ENCODE measurements at places on chromosomes 1 and 21. TPM values are rescaled to one million over a fixed set of nuclear protein-coding genes. Genes with fewer than 3 reads are reported as not detected.
A peak's percentile ranks its signal among the peaks of the same experiment; 100 is the strongest.

Gene LCE2C
- not detected for total RNA-seq

DNA sequence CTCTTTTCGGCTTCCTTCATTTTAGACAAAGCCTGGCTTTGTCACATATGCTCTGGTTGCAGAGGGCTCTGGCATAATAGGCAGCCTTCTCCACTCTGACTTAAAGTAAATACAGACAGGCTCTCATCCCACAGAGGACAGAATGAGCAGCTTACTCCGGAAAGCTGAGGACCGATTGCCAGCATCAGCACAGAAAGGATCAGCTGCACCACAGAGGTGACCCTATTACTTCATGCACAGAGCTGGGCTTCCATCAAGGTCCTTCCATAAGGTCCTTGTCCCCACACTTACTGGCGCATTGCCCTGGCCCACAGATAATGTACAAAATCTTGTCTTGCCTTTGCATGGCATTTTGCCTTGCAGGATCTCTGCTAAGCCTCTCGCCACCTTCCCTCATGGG, 67.6 kb downstream of the SEC16B start:
- no peak for DNase-seq

GRCh38 chr1:40595623-40596022, 64.2 kb downstream of the ZNF684 start:
- DNase-seq, result no peak

GRCh38 chr1:18090636-18091035, 17.0 kb upstream of the IGSF21 start:
- peak; percentile 84 for DNase-seq

GRCh38 chr1:224867715-224868114, 61.8 kb upstream of the DNAH14 start:
- no peak for DNase-seq

GRCh38 chr1:198763298-198763714, 124.5 kb downstream of the PTPRC start:
- no peak for DNase-seq

DNA sequence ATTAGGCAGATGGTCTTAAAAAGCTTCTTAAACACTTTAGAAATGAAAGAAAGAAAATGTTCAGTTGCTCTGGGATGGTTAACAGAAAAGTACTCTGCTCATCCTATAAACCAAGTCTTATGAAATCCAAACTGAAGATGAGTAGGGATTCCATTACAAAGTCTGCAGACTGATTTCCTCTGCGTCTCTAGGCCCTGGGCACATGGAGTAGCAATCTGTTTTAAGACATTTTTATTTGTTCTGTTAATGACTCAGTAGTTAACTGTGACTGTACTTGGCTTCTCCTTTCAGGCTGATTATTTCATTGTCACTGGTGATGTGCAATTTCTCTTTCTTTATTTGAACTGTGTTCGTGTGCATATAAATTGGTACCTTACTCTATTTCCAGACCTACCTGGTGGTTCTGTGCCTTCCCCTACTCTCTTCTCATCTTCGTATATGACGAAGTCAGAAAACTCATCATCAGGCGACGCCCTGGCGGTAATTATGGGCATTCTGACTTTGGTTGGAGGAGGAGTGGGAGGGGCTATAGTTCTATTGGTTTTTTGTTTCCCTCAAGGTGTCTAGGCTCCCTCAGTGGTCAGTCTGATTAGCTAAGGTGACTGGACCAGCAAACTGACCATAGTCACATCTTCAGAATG, 30.6 kb downstream of the ATP1A1 start:
- no peak for DNase-seq

GRCh38 chr1:180982422-180982821, 40.2 kb downstream of the STX6 start:
- DNase-seq, result no peak

DNA sequence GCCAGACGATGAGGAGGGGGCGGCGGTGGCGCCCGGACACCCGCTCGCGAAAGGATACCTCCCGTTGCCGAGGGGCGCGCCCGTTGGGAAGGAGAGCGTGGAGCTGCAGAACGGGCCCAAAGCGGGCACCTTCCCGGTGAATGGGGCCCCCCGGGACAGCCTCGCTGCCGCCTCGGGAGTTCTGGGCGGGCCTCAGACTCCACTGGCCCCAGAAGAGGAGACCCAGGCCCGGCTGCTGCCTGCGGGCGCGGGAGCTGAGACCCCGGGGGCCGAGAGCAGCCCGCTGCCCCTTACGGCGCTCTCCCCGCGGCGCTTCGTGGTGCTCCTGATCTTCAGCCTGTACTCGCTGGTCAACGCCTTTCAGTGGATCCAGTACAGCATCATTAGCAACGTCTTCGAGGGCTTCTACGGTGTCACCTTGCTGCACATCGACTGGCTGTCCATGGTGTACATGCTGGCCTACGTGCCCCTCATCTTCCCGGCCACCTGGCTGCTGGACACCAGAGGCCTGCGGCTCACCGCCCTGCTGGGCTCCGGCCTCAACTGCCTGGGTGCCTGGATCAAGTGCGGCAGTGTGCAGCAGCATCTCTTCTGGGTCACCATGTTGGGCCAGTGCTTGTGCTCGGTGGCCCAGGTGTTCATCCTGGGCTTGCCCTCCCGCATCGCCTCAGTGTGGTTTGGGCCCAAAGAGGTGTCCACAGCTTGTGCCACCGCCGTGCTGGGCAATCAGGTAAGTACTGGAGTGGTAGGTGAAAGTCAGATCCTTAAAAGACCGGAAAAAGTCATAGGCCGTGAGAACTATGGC, 588 bp downstream of the FLVCR1 start:
- DNase-seq, result peak; percentile 24

DNA sequence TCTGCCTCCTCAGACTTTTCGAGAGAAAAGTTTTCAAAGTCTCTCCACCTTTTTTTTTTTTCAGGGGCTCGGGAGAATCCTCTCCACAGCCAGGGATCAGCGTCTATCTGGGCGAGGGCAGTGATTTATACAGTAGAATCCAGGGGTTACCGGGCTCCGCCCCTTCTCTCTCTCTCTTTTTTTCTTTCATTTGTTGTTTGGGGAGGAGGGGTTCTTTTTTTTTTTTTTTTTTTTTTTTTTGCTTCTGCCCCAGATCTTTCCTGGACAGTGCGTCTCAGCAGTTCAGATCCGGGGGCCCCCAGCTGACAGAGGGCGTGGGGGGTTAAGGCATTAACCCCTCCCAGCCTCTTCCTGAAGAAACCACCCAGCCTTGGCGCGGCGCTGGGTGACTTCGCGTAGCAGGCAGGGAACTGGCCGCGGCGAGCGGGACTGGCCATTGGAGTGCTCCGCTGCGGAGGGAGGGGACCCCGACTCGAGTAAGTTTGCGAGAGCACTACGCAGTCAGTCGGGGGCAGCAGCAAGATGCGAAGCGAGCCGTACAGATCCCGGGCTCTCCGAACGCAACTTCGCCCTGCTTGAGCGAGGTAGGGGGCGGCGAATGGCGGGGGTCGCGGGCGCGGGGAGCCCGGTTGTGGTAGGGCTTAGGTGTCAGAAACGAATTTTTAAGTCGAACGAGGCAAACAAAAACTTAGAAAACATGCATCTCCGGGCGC, at the start of gene S1PR1:
Gene S1PR1, plus strand, starts transcription at position 504 of the 713 bp plus-strand sequence. CDS start 1,966 bp downstream, outside the sequence.
- DNase-seq, result peak; percentile 88

- DNase-seq, result no peak
These were observed 261.4 kb upstream of the C1orf174 start for GRCh38 chr1:4161366-4162006.

DNA sequence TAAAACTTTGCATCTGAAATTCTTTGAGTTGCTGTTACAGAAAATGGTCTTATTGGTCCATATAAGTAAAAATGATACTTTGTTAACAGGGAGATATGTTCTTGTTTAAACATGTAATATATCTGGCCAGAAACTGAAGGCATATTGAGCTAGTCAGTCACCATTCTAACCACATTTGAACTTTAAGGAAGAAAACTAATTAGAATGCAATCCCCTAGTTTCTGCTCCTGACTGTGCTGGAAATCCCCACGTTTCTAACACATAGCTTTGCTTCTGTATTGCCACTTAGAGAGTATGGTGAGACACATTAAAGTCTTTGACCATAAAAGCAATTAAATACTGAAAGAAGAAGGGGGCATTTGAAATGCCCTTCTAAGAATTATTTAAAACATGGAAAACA, 32.1 kb upstream of the HIVEP3 start:
- DNase-seq, result no peak
